ENCODE measurements at places on chromosomes 1 and 21.

GRCh38 chr1:70093250-70093975, 112.0 kb downstream of the LRRC40 start:
- DNase-seq, result no peak

- no peak for DNase-seq
Observed at GRCh38 chr1:23357138-23357908, 12.3 kb downstream of the ZNF436 start.

DNA sequence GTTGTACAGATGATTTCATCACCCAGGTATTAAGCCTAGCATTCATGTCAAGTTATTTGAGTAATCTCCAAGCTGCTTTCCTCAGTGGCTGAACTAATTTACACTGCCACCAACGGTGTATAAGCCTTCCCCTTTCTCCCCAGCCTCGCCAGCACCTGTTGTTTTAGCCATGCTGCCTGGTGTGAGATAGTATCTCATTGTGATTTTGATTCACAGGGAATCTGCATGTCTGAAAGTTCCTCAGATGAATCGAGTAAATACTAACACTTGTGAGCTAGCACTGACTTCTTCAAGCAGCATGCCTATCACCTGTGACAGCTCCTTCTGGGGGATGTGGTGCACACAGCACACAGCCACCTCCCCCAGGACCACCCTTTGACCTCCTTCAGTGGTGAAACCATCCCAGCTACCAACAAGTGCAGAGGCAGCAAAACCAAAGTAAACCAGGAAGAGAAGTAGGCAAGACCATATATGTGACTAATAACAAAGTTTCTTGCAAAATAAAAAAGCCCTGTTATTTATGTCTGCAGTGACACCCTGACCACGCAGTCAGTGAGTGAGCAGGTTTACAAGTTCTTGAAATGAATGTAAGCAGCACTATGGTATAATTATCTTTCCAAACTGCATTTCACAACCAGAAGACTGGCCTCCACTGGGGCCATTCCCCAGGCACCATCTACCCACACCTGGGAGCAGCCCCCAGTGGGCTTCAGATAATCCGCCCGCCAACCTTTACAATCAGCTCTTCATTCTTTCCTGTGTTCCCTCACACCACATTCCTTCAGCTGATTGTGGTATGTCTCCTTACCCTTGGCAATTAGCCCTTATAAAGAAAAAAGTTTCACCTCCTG, 173.8 kb downstream of the ETS2 start:
- DNase-seq, result peak; percentile 45

DNA sequence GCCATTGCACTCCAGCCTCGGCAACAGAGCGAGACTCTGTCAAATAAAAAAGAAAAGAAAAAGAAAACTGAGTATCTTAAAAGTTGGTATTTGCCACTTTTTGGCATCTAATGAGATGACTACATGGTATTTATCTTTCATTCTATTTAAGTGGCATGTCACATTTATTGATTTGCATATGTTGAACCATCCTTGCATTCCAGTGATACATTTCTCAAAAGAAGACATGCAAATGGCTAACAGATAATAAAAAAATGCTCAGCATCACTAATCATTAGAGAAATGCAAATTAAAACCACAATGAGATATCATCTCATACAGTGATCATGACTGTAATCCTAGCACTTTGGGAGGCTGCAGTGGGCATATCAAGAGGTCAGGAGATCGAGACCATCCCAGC, 28.1 kb downstream of the SFPQ start:
- no peak for DNase-seq

DNA sequence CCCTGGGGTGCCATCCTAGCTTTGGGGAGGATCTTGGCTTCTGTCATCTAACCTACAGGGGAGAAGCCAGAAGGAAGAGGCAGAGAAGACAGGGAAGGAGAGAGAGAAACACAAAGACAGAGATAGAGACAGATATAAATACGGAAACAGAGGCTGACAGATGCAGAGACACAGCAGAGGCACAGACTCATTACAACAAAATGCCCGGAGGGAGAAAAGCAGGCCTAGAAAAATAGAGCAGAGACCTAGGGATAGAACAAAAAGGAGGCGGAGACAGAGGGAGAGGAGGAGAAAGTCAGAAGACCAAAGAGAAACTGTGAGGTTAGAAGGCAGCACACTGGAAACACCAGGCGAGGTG, 1.9 kb downstream of the PEAR1 start:
- DNase-seq, result no peak

GRCh38 chr1:55931081-55931940, 648.1 kb downstream of the PLPP3 start:
- DNase-seq, result no peak

DNA sequence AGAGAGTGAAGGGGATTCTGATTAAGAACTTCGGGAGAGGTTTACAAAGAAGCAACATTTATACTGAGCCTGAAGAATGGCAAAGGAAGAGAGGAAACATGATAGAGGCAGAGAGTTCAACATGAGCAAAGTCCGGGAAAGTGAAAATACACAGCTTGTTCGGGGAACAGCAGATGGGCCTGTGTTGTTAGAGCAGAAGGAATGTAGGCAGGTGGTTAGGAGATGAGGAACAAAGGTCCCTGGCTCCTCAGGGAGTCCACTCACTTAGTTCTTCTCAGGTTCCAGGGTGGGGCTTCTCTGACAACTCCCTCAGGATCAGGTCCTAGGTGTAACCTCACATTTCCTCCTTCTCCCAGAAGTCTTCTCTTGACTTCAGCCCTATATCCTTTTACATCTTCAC, 5.1 kb upstream of the ZNF326 start:
- DNase-seq, result no peak

GRCh38 chr1:4173731-4174130, 273.7 kb upstream of the C1orf174 start:
- no peak for DNase-seq

DNA sequence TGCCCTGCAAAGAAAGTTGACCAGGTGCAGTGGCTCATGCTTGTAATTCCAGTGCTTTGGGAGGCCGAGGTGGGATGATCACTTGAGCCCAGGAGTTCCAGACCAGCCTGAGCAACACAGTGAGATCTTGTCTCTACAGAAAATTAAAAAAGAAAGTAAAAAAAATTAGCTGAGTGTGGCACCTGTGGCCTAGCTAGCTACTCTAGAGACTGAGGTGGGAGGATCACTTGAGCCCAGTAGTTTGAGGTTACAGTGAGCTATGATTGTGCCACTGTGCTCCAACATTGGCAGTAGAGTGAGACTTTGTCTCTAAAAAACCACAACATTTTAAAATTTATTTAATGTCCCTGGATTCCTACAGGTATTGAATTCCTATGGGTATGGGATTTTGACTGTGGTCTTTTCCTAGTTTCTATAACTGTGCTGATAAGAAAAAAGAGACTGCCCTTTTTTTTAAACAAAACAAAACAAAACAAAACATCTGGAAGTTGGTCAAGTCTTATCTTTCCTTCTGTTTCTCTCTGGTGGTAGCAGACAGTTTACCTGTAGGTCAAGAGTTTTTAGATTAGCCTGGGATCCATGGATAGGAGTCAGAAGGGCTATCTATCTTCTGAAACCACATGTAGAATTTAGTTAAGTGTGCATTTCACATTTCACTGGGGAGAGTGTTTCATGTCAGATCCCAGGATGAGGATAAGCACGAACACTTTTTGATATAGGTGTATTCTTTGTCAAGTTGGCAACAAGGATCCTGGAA, 18.8 kb downstream of the UCK2 start:
- DNase-seq, result no peak

DNA sequence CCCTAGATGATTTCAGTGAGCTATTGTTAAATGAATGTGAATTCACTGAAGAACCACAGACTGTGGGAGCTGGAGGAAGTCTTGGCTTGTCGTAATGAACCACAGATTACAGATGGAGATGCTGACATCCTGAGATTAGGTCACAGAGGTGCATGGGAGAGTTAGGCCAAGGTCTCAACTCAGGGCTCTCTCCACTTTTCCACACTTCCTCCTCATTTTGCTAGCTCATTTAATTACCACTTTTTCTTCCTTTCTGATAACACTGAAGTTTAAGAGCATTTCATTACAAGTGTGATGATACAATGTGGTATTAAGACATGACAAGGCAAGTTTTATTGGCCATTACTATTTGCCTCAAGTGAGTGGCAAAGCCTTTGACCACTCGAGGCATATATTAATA, 30.8 kb downstream of the ST6GALNAC3 start:
- no peak for DNase-seq

GRCh38 chr1:46535063-46535462, 16.4 kb downstream of the KNCN start:
- peak; percentile 50 for DNase-seq

GRCh38 chr1:3022511-3022973, 1.3 kb downstream of the ACTRT2 start:
- DNase-seq, result no peak

- no peak for DNase-seq
Observed at GRCh38 chr1:205592443-205593003, 39.3 kb downstream of the ELK4 start.

DNA sequence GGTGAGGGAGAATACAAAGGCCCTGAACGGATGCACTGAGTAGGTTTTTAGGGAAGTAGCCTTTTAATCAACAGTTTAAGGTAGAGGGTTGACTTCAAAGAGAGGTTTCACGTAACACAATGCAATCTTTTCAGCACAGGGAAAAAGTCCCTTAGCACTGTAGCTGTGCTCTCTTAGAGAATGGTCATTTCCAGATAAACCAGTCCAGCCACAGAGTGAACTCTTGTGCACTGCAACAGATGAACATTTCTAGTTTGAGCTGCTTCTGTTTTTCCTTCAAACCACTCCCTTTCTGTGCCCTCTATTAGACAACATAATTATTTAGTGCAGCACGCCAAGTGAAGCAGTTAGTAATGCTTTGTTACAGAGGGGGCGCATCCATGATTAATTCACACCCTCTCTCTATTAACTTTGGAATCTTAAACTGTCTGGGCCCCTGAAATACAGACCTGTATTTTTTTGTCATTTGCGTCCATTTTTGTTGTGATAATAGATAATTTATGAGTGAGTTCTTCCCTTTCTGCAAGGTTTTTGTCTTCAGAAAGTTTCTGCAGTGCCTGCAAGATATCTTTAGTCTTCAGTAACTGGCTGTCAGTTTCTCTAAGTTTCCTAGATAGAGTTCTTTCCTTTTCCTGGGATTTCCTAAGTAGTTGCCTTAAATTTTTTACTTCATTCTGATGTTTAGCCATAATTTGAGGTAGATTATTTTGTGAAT, 22.9 kb downstream of the LCA5L start:
- DNase-seq, result no peak

DNA sequence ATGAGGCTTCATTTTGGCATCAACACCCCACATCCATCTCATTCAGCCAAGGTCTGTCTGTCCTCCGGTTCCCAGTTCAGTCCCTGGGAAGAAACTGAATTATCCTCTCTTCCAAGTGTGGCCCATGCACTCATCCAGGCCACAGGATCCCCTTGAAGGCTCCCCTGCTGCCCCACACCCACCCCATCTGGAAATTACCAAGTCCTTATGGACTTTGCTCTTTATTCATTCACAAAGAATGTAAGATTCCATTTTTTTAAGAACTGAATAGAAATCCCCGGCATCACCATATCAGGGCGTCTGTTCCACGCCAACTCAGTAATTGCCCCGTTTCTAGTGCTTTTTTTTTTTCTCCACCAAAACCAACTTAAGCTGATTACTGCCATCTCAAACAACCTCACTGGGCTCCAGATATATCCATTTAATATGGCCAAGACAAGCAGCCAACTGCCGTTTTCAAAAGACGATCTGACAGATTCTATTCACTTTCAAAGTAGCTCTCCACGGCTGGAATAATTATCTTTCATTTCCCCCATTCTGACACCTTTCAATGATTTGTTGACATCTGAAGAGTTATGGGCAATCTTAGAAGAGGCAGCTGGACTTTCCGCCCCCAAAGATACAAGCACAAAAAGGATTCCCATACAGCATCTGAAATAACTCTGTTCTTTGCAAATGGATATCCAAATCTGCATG, 55.9 kb downstream of the OLIG1 start:
- no peak for DNase-seq

DNA sequence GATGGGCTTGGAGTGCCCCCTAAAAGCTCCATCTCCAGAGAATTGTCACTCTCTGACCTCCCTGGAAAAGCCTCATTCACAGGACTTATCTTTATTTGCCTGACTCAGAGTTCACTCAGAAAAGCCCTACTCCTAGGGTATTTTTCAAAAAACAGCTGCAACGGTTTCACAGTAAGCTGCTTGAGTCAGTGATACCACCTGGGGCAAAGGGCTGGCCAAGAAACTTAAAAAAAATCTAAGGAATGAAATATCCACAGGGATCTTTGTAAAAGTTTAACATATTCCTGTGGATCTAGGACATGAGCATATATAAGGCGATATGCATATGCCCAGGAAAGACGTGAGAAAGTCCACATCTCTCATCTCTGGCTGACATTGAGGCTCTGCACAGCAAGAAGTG, 33.8 kb upstream of the TSPAN2 start:
- no peak for DNase-seq

- no peak for DNase-seq
Observed at GRCh38 chr1:53345996-53346813, 18.3 kb upstream of the LRP8 start.

- DNase-seq, result no peak
Observed at GRCh38 chr1:2029561-2029960, 10.4 kb downstream of the GABRD start.

- DNase-seq, result no peak
Observed at GRCh38 chr1:152912900-152913299, 4.6 kb downstream of the IVL start.

DNA sequence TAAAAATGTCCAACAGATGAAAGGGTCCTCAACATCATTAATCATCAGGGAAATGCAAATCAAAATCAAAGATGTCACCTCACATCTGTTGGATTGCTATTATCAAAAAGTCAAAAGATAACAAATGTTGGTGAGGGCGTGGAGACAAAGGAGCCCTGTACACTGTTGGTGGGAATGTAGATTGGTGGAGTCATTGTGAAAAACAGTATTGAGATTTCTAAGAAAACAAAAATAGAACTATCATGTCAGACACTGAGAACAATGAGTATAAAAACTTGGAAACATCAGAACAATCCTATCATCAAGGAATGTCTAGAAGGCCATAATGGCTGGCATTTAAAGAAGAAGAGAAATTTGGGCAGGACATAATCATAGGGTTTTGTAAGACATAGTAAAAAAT, 209.2 kb upstream of the PTGFR start:
- DNase-seq, result no peak

- DNase-seq, result no peak
Observed at GRCh38 chr1:14553711-14554110, 44.8 kb upstream of the KAZN start.

DNA sequence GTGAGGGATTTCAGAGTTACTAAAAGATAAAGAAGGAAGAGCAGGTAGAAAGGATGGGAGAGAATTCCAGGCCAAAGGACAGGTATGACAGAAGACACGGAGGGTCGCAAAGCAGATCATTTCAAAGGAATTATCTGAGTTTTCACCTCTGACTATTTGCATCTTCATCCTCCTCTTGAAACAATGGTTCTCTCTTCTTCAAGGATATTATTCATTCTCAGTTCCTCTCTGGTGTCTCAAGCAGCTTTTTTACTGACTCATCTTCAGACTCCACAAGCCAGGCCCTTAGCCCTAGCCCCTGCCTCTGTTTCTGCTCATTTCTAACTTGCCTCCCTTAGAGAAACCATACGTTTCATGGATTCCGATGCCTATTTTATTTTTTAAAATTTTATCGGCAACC, 15.0 kb downstream of the DDX59 start:
- DNase-seq, result no peak
